Activated T-cell treated with anti-CD3 and anti-CD28 coated beads for 48 hours (primary cell): ENCODE measurements at places on chromosomes 5 and 9.
A peak's percentile ranks its signal among the peaks of the same experiment; 100 is the strongest.

GRCh38 chr5:5560016-5560415 lies 137.5 kb downstream of the ICE1 start:
- DNase-seq, result no peak

GRCh38 chr9:127810378-127811187 lies 7.9 kb downstream of the FPGS start:
- no peak for DNase-seq

DNA sequence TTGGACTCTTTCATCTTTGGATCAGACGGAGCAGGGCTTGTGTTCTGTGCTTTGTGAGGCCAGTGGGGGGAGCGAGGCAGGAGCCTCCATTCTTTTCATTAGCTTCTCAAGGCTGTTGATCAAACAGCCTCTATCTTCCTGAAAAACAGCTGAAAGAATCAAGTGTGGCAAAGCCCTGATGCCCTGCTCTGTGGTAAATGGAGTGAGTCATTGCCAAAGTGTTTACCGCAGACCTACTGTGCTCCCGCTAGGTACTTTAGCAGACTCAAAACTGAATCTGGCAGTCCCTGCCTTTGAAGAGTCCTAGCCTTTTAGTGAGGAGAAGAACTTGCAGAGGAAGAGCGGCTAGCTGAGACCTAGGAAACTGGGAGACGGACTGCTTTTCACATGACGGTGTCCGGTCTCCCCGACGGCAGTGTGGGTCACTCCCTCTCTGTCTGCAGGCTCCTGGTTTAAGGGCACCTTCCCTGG lies 3.3 kb downstream of the ANKRD33B start:
- no peak for DNase-seq

DNA sequence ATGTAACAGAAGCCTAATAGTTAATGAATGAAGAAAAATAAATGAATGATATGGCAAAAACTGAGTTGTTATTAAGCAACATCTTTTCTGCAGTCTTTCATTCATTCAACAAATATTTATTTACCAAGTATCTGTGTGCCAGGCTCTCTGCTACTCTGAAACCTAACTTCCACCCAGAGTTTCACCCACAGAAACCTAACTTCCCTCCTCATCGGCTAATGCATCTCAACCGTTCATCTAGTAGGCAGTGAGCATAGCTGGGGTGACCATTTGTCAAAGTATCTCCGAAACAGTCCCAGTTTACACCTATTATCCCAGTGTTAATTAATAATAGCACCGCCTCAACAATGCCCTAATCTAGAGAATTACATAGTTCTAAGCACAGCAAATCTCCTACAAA lies 1.5 kb downstream of the TTC39B start:
- no peak for DNase-seq

DNA sequence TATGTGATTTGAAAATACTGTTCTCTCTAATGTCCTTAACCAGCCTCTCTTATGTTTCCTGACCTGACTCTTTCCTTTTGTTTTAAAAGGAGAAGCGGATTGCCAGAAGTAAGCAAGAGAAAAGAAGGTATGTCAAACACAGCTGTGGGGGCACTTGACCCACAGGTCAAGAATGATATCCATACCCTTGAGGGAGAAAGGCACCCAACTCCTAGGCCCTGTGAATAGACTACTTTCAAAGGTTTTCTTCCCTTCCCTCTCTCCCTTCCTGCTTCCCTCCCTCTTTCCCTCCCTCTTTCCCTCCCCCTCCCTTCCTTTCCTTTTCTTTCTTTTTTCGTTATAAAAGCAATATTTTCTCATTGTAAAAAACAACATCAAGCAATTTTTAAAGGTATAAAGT lies 306.8 kb downstream of the TRPM3 start:
- DNase-seq, result no peak

DNA sequence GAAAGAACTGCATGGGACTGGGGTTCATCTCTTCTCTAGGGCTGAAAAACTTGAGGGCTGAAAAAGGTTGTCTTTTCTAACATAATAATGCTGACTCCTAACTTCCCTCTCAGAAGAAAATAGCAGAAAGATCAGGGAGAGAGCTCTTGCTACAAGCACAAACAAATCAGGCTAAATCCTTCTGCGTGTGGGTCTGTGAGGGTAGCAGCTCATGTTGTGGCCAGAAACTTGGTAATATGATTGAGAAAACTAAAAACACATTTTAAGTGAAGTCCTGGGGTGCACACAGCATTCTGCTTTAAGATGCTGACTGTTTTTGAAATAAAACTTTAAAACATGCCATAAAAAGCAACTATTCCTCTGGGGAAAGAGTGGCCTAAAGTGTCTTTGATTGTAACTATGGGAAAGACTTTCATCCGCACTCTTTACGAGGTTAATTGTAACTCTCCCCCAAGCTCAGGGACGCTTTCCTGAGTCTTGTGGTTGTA lies 56.7 kb downstream of the SAXO1 start:
- no peak for DNase-seq

DNA sequence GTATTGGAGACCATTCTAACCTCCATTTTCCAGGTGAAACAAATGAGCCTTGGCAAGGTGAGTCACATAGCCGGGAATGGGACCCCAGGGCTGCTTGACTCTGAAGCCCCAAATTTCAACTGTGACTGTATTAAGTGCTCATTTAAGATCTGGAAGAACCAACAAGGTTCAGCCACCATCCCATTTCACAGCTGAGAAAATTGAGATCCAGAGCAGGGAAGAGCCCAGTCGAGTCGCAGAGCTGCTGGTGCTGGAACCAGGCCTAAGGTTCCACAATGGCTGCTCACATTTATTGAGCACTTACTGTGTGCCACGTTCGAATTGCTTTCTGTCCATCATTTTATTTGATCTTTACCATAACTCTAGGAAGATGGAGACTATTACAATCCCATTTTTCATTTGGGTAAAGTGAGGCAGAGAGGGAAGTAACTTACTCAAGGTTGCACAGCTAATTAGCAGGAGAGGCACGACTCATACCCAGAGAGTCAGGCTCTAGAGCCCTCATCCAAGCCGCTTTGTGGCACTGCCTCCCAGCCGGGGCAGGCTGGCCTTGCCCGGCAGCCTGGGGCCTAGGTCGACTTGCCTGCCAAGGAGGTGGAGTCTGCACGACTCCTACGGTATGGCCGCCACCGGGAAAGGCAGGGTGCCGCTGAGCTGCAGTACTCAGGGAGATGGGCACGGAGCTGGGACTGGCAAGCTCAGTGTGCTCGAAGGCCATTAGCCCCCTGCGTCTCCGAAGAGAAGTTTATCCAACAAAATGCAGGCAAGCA lies 4.3 kb upstream of the NTNG2 start:
- no peak for DNase-seq

- no peak for DNase-seq
Measured at GRCh38 chr9:73916016-73916673, 581.0 kb upstream of the RORB start.

- DNase-seq, result no peak
Measured at GRCh38 chr5:151682751-151683331, 3.9 kb downstream of the SPARC start.

- DNase-seq, result no peak
Measured at GRCh38 chr9:70609542-70610286, 195.3 kb upstream of the KLF9 start.

DNA sequence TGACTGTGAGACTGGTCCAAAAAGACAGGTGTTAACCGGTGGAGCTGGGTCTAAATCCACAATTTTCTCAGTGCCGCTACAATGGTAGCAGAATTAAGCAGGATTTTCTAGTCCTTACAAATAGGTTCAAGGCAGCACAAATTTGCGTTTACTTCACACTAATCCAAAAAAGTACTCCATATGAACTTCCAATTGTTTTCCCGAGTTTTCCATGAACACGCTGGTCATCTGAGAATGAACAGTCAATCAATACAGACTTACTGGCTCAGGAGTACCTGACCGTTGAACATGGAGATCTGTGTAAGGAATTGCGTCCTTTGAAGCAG lies 709 bp downstream of the SLC35D2 start:
- DNase-seq, result no peak

DNA sequence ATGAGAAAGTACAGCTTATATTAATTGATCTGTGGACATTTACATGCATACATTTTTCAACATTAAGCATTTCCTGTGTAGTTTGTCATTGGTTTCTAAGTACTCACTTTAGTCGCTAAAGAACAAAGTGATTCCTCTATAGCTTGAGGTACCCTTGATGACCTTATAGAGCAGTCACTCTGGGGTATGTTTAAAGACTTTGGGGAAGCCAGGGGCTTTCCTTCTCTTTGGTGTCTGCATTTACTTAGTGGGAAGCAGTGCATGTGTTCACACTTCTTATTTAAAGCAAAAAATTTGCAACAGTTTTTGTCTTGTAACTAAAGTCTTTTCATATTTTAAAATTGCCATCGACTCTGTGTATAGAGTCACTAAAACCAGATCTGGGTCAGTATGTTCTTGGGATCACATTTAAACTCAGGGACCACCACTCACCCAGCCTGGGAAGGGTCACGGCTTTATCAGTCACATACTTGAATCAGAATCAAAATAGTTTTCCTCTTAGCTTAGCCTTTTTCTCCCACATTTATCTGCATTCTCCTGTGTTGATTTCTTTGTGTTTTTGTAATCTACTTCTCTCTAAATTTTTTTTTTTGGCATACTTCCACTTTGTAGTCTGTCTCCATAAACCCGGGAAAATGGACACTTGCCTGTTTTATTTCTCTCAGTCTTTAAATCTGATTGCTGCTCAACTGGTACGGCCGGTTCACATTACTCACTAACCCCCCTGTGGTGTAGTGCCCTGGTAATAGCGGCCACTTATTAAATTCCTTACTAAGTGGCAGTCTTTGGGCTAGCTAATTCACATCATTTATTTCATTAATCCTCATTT lies 143.9 kb upstream of the FBN2 start:
- no peak for DNase-seq

GRCh38 chr9:76451234-76451633 lies 7.7 kb upstream of the GCNT1 start:
- DNase-seq, result no peak

DNA sequence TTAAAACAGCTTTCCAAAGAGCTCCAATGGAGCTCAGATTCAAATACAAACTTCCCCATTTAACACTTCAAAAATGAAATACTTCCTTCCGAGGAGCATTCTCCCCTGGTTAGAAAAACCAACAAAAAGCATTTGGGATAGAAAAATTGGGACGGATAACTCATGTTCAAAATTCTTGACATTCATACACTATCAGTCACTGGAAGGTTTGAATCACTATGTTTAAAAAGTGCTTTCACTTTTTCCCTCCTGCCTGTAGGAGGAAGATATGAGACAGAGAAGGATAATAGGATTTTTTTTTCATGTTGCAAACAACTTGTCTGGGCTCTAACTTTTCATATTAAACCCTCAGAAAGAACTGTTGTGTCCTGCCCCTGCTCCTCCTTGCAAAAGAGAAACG lies 412.0 kb downstream of the ACTL7B start:
- no peak for DNase-seq

- no peak for DNase-seq
Measured at GRCh38 chr5:119808474-119808873, 179.1 kb downstream of the FAM170A start.

DNA sequence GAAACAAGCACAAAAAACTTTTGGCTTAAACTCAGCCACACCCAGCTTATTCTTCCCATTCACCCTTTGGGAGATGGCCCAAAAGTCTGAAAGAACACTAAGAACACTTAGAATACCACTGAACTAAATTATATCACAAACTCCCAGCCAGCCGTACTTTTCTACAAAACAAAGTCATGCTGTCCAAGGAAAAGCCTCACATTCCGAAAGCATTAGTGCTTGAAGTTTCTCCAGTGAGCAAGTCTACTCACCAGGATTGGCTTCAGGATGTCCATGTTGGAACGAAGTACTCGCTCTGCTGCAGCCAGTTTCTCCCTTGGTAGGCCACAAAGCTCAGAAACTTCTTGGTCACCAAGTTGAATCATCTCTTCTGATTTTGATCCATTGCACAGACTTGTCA lies 69.7 kb downstream of the ABCA1 start:
- no peak for DNase-seq

DNA sequence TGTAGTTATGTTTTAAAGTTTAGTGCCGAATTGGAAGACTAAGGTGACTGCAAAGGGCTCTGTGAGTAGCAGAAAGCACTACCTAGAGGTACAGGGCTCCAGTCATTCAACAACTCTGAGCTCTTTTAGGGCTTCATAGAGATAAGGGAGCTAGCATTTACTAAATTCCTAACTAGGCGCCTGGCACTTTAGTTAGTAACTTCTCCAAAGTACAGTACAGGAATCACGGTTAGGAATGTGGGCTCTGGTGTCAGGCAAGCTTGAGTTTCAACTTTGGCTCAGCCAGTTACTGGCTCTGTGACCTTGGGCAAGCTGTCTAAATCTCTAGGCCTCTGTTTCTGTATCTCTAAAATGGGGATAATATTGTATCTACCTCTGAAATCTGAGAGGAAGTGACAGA lies 115.3 kb downstream of the SLIT3 start:
- no peak for DNase-seq

GRCh38 chr5:39424736-39425637 lies at the start of gene DAB2:
Gene DAB2, minus strand, starts transcription at chr5:39424980. Its CDS starts 30,660 bp downstream, at chr5:39394320.
- peak; percentile 34 for DNase-seq
